Left ventricle myocardium superior (tissue), 1 donor: ENCODE measurements at places on chromosomes 3 and 15. TPM values are rescaled to one million over a fixed set of nuclear protein-coding genes. Genes with fewer than 3 reads are reported as not detected.

GRCh38 chr15:75140080-75140879, 61.4 kb upstream of the C15orf39 start:
- no peak for DNase-seq

- DNase-seq = peak; percentile 57
These were observed 7.0 kb upstream of the CD276 start for GRCh38 chr15:73677146-73677607.

DNA sequence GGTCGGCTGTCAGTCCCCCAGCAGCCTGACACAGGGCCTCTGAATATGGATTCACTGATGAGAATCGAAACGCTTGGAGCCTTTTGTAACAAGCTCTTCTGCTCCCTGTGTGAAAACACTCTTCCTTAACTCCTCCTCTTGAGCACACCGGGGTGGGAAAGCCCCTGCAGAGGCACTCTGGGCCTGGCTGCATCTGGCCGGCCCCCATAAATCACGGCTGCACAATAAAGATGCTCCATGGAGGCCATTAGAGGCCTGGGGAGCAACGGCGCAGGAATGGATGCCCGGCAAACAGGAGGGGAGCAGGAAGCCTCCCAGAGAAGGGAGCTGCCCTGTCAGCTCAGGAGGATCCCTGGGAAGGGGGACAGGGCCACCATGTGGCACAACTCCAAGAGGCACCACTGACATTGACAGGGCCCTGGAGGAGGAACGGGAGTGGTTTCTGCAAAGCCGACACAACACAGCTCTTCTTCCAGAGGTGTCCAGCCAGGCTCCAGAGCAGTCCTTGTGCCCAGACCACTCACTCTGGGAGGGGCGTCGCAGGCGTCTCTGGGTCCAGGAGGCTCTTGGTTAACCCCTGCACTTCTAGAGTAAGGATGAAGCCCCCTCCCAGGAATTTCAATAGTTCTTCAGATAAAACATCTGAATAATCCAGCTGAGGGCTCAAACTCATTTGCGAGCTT, 509.3 kb upstream of the PPP2R3A start:
- DNase-seq = no peak

DNA sequence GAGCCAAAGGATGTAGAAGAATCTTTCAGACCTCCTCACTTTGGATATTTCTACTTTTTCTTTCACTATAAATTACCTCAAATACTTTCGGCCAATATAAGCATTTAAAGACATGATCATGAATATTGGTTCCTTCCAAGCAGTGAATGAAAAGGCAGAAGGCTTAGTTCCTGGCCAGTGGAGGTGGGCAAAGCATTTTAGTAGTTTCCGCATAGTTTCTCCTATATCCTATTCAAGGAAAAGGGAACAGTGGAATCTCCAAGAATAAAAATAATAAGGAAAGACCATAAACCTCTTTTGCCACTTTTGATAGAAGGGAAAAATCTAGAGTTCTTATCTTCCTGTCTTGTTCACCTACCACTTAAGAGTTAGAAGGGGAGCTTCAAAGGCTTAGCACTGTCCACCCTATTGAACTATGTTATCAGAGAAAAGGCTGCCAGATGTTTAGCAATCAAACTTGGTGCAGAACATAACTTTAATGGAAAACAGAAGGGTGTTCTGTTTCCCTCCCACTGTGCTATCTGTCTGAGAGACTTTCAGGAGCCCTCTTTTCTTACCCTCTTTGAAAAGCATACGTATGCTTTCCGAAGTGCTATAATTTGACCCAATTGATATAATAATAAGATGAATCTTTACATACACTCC, 155.6 kb upstream of the DPH6 start:
- no peak for DNase-seq

DNA sequence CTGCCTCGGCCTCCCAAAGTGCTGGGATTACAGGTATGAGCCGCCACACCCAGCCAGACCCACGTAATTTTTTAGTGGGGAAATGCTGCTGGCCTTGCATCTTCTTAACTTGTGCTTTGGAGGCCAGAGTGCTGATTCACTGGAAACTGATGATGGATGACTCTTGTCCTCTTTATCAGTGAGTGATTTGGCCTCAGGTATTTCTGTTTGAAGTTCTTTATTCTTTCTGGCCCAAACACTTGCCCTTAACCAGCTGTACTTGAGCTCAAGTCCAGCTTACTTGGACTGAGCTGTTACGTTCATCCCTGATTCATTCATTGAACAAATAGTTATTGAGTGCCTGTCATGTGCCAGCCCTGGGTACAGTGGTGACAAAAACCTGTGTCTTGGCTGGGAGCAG, 4.2 kb downstream of the PTPN23 start:
- no peak for DNase-seq

- DNase-seq = no peak
These were observed 41.0 kb downstream of the FLNB start for GRCh38 chr3:58049143-58049785.

GRCh38 chr3:50100956-50101845, 12.5 kb downstream of the RBM5 start:
- no peak for DNase-seq

DNA sequence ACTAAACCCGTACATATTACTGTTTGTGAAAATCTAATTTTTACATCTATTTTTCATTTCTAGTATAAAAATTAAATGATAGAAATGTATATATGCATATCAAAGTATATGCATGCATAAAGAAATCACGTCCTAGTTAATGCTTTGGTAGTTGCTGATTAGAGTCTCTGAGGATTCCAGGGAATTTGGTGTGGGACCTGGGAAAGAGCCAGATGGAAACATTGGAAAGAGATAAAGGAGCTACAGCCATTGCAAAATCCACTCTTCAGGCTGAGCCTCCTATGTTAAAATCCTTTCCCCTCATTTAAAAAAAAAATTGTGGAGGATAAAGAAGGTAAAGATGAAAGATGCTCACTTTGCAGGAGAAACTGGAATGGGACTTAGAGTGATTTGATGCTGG, 134.1 kb downstream of the SRGAP3 start:
- DNase-seq = no peak

DNA sequence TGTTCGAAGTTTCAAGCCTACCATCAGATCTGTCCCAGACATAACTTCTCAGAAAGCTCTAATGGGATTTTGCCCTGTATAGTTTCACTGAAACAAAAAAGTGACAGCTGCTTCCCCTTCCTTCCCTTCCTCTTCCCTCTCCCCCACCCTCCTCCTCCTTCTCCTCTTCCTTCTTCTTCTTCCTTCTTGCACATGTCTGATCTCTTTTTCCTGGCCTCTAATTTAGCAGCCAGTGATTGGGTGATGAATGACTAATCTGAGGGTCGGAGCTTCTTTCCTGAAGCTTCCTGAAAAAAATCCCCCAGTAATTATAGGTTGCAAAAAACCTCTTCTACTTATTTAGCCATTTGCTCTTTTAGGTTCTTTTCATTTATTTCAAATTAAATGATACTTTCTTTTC, 168.7 kb downstream of the POTEB3 start:
- DNase-seq = no peak

- no peak for DNase-seq
These were observed 67.0 kb downstream of the ZNF609 start for GRCh38 chr15:64527263-64527984.

- no peak for DNase-seq
These were observed 66.8 kb upstream of the RAD18 start for GRCh38 chr3:9030034-9030433.

- DNase-seq = no peak
These were observed 25.6 kb upstream of the CFAP161 start for GRCh38 chr15:81108427-81108826.

GRCh38 chr15:28013976-28014375, 85.1 kb downstream of the OCA2 start:
- no peak for DNase-seq

- DNase-seq = no peak
These were observed 87.1 kb downstream of the SCN11A start for GRCh38 chr3:38964646-38965045.

DNA sequence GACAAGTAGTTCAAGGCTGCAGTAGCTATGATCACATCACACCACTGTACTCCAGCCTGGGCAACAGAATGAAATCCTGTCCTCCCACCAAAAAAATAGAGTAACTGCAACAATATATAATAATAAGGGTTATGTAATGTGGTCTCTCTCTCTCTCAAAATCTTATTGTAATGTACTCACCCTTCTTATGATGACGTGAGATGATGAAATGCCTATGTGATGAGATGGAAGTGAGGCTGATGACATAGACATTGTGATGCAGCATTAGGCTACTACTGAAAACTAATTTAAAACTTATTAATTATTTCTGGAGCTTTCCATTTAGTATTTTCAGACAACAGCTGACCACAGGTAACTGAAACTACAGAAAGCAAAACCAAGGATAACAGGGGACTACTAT, 27.4 kb downstream of the TASOR start:
- DNase-seq = no peak

GRCh38 chr3:49940667-49941249, 808 bp downstream of the RBM6 start:
- DNase-seq = no peak

DNA sequence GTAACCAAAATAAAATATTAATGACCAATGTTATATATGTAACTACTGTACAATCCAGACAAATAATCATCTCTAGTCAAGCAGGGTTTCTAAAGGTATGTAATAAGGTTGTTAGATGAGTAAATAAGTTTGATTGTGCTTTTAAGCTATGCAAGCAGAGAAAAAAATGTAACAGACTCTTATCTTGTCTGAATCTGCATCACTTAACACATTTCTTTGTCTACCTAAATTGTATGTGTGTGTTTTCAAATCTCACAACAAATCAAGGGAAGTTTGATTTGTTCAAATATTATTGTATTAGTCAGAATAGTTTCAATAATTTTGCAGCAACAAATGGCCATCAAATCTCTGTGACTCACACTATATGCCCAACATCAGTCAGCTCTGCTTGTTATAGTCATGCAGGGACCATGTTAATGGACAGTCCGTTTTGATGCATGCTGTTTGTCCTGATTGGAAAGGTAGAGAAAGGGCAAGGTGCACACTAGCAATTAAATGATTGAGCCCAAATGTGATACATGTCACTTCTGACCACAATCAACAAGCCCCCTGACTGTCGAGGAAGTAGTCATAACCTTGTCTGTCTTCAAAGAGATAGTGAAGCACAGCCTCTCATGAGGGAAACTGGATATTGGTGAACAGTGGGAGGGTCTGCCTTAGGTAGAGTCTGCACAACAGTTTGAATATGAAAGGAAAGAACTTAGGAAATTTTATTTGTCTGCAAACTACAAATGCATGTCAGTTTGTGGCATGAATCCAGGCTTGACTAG, 349.4 kb upstream of the SATB1 start:
- no peak for DNase-seq

DNA sequence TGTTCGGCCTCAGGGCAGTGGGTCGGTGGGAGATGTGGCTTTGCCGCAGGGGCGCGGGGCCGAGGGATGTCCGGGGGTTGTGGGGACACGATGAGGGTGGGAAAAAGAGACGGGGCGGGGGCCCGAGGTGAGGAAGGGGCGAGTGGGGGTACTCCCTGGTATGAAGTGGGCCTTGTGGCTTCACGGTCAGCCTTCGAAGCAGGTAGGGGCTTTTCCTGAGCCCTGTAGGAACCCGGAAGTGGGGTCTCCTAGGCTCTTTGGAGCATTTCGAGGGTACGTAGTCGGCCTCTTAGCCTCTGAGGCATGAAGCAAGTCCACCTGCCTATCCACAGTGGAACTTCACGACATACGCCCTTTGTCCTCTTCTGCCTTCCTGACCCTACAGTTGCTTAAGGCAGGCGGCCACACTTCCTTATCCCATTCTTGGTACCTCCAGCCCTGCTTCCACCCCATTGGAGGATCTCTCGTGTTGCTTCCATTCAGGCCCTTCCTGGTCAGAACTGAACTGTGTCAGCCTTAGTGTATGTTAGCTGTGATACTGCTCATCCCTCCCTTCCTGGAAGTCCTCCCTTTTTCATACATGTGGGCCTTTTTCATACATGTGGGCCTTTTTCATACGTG, 389 bp downstream of the ARPC4 start:
- no peak for DNase-seq

GRCh38 chr3:167814441-167814951, 79.0 kb downstream of the SERPINI1 start:
- DNase-seq = no peak

GRCh38 chr15:95853350-95853749, 477.1 kb upstream of the NR2F2 start:
- no peak for DNase-seq

DNA sequence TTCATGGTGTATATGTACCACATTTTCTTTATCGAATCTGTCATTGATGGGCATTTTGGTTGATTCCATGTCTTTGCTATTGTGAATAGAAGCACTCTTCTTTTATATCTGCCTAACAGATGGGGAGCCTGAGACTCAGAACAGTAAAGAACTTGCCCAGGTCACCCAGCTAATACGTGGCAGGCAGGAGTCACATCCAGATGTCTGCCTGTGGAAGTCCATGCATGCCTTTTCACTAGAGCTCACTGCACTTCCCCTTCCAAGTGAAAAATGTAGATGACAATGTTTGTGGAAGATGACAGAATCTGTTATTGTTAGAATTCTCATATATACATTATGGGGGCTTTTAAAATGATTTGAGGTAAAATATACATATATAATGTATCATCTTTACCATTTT, 165.0 kb downstream of the PDZRN3 start:
- DNase-seq = no peak

GRCh38 chr3:149977386-149977785, 6.7 kb upstream of the PFN2 start:
- no peak for DNase-seq

- DNase-seq = no peak
These were observed 82.2 kb downstream of the CPN2 start for GRCh38 chr3:194268654-194269512.

DNA sequence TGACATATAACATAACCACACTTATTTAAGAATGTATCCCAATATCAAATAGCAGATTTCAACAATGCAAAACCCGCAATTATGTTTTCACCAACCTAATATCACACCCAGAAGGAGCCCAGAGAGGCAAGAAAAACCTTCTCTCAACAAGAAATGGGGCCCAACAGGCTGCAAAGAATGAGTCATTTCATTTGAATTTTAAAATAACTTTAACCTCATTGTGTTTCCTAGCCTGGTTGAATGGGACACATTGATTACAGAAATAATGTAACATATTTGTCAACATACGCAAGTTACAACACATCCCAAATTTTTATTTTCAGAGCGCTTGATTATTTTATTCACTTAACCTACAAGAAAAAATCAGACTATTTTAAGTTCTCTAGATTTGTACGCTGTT, 365.1 kb upstream of the SLCO3A1 start:
- DNase-seq = no peak

Gene IL17RE
- total RNA-seq = 0.45 TPM

Gene CRABP1
- not detected for total RNA-seq

Gene CHRFAM7A
- total RNA-seq = 1.3 TPM

Gene APBA2
- 1.2 TPM for total RNA-seq

Gene CHDH
- 12.7 TPM for total RNA-seq

Gene SAXO2
- 2.6 TPM for total RNA-seq

Gene MUSTN1
- total RNA-seq = 10.9 TPM

Gene ACTC1
- 14,086 TPM for total RNA-seq

Gene MOBP
- total RNA-seq = not detected

Gene RHOV
- not detected for total RNA-seq

Gene VEPH1
- total RNA-seq = 0.25 TPM

Gene KCNAB1
- total RNA-seq = 2.4 TPM

Gene ECE2
- total RNA-seq = not detected

Gene GPR149
- total RNA-seq = not detected

Gene C3orf85
- total RNA-seq = not detected
